ENCODE measurements at places on chromosomes 13 and 19.

DNA sequence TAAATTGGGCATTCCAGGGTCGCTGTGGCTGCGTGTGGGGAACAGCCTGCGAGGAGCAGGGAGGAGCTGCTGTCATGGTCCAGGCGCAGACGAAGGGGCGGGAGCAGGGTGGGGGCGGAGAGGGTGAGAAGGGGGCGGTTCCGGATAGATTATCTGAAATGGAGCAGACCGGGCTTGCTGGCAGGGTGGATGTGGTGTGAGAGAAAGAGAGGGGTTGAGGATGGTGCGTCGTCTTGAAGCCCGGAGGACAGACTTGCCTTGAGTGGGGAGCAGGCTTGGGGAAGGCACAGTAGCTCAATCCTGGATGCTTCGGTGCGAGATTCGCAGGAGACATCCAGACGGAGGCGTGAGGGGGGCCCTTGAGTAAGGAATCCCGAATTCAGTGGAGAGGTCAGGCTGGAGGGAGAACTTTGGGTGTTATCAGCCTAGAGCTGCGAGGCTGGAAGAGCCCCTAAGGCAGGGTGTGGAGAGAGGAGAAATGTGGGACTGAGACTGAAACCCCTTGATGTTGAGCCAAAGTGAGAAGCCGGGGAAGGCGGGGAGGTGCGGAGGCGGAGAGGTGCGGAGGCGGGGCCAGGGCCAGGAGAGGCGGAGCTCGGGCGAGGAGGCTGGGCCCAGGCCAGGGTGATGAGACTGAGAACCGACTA, 40.6 kb downstream of the DPF1 start:
- no peak for DNase-seq

GRCh38 chr19:19329126-19329525, 8.5 kb downstream of the MAU2 start:
- no peak for DNase-seq

DNA sequence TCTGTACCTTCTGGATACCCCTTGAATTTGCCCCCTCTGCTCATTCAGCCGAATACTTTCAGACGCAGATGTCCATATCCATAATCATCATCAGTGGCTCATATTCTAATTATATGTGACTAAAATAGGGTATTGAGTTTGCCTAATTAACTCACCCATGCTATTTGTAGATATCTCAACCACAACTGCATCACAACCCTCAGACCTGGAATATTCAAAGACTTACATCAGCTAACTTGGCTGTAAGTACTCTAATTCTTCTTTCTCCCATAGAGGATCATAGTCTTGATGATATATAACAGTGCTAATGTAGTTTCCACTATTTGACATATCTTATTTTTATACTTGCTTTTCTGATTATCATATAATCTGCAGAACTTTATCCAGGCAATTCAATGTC, 35.8 kb downstream of the RXFP2 start:
- DNase-seq, result no peak

- DNase-seq, result no peak
Observed at GRCh38 chr13:86946734-86947133, 724.4 kb upstream of the SLITRK5 start.

GRCh38 chr13:65555962-65556361, 1674.2 kb downstream of the PCDH9 start:
- no peak for DNase-seq

GRCh38 chr19:13884726-13885591, 8.0 kb downstream of the NANOS3 start:
- DNase-seq, result no peak

- DNase-seq, result no peak
Observed at GRCh38 chr13:22648320-22648801, 532.4 kb upstream of the SGCG start.

GRCh38 chr13:105346141-105346775, 1189.2 kb downstream of the EFNB2 start:
- DNase-seq, result no peak

- DNase-seq, result no peak
Observed at GRCh38 chr13:39888865-39889810, 233.7 kb downstream of the COG6 start.

All from activated T-cell treated with anti-CD3 and anti-CD28 coated beads, Interleukin-2, amount 50 U/mL, for 72 hours (primary cell).